ENCODE measurements at places on chromosomes 11 and 22. TPM values are rescaled to one million over a fixed set of nuclear protein-coding genes. Genes with fewer than 3 reads are reported as not detected.
A peak's percentile ranks its signal among the peaks of the same experiment; 100 is the strongest.

TBX1 gene
- 7.4 TPM for total RNA-seq

ATF4 gene
- 90.9 TPM for total RNA-seq

C11orf16 gene
- total RNA-seq: not detected

LRRC56 gene
- total RNA-seq: not detected

MMP12 gene
- 0.10 TPM for total RNA-seq

MS4A4A gene
- total RNA-seq: not detected

IFTAP gene
- total RNA-seq: 67.2 TPM

ALDH3B1 gene
- 54.0 TPM for total RNA-seq

MS4A7 gene
- not detected for total RNA-seq

OR51E2 gene
- not detected for total RNA-seq

CSRP3 gene
- not detected for total RNA-seq

FEN1 gene
- 139 TPM for total RNA-seq

GRCh38 chr11:94031625-94032024 lies 10.5 kb downstream of the HEPHL1 start:
- DNase-seq: no peak

DNA sequence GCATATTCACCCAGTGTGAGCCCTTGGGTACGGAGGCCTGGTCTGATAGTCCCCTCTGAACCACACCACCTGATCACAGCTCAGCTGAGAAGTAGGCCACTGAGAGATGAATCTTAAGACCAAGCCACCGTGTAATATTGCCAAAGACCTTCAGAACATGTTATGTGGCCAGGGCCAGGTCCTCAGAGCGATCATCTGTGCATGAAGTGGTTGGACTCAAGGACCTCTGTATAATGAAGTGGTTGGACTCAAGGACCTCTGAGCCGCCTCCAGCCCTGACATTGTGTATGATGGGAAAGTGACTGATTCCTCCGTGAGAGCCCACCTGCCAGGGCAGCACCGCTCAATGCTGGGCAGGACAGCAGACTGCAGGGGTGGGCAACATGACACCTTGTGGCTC lies 70.2 kb downstream of the TP53I11 start:
- no peak for DNase-seq

- no peak for DNase-seq
These were observed 539.5 kb downstream of the TBC1D22A start for GRCh38 chr22:47301820-47302475.

- no peak for DNase-seq
These were observed 565.8 kb downstream of the BUD13 start for GRCh38 chr11:116207019-116207418.

DNA sequence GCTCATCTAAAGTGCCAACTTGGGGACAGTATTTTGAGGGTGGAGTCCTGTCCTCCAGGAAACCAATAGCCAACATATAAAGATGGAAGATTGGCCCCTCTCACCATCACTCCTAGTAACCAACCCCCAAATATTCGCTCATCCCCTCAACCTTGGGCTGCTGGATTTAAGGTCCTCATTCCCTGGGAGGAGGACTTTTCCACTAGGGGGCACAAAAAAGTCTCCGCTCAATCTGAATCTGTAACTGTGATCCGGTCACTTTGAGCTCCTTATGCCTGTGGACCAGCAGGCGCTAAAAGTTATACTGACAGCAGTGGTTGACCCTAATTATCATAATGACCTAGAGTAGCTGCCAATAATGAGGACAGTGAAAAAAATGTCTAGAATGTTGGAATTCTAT lies 20.5 kb upstream of the CLPB start:
- DNase-seq: no peak

DNA sequence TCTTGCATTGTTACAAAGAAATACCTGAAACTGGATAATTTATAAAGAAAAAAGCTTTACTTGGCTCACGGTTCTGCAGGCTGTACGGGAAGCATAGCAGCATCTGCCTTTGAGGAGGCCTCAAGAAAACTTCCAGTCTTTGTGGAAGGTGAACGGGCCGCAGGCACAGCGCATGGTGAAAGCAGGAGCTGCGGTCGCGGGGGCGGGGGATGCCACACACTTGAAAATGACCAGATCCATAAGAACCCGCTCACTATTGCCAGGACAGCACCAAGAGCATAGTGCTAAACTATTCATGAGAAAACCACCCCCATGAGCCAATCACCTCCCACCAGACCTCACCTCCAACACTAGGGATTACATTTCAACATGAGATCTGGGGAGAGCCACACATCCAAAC lies 45.6 kb upstream of the SEPTIN5 start:
- DNase-seq: no peak

DNA sequence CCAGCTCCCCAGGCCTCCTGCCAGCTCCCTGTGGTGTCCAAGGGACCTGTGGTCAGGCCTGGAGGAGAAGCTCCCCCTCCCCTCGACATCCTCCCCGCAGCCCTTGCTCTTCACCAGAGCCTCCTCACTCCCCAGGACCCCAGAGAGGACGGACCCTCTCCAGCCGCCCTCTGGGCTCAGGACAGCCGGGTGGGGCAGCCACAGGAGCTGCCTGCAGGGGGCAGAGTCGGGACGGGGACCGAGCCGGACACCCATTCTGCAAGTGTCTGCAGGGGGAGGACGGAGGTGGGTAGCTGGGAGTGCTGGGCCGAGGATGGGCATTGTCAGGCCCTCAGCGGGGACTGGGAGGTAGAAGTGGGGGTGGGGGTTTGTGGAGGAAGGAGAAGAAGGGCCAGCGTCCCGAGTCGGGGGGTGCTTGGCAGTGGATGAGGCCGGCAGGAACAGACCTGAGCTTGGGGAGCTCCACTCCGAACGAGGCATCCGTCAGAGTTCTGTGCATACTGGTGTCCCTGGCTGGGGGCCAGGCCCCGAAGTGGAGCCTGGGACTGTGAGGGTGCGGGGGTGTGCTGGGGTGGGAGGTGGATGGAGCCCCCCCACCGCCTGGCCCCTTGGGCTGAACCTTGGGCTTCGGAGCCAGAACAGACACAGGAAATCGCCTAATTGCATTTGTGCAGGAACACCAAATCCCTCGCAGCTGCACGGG lies 15.2 kb downstream of the PRR33 start:
- DNase-seq: peak; percentile 15

DNA sequence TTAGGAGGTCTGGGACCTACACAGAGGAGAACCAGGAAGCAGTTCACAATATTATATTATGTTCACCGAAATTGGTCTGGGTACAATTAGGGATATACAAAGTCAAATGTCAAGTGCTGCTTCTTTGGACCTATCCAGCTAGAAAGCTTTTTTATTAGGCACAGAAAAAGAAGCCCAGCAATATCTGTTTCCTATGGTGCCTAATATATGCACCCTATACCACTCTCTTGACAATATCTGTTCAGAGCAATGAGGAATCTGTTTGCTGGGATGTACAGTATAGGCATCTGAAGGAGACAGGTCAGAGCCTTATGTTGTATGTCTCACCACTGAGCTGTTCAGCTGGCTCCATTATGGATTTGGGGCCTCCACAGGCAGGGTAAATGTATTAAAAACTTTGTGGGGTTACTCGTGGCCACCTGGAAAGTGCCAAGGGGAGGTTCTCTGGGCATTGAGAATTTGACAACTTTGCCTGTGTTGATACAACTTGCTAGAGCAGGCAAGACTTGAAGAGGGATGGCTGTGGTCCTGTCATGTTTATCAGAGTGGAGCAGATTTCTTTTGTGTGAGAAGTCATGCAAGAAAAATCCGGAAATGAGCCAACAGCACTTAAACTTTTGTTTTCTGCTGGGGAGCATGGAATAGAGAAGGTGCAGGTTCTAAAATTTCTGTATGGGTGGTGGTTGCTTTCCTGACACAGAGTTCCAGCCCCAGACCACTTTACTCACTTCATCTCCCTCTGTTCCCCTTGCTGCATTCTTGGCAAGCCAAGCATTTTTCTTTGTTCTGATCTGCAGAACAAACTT lies 10.1 kb downstream of the STIM1 start:
- peak; percentile 41 for DNase-seq

- no peak for DNase-seq
These were observed 93.4 kb downstream of the SHANK2 start for GRCh38 chr11:71158936-71159335.

GRCh38 chr22:20282901-20283673 lies 15.0 kb upstream of the RTN4R start:
- DNase-seq: no peak

GRCh38 chr11:69003866-69004367 lies 9.1 kb downstream of the MRGPRF start:
- no peak for DNase-seq

DNA sequence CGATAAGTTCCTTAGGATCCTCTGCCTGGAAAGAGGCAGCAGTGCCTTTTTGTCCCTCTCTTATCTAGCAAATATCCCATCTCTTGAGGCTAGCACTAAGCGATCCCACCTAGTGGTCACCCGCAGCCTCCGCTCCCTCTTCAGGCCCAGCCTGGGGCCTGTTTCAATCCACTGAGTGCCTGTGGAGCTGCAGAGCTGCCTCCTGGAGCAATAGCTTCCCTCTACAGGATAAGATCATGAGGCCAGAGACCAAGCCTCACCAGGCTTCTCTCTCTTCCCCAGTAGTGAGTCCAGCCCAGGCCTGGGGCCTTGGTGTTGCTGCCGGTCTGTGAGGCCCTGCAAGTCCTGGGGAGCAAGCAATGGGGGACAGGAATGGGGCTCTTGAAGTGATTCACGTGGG lies 65.8 kb downstream of the SLC22A12 start:
- no peak for DNase-seq

DNA sequence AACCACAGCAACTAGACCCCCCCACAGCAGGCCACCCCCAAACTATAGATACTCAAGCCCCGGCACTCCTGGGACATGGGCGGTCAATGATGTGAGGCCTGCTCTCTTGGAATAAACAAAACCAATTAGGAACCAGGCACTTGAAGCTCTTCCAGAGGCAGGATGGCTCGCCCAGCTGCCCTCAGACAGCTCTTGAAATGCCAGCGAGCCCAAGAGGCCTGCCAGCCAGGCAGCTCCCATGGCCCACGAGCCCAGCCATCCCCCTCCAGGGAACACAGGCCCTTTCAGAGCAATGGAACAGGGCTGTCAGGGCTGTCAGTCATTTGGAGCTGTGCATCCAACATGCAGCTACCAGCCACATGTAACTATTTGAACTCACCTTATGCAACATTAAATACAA lies 34.0 kb upstream of the TFIP11 start:
- DNase-seq: no peak

GRCh38 chr11:75389276-75389605 lies 10.1 kb upstream of the RPS3 start:
- peak; percentile 62 for DNase-seq

GRCh38 chr11:101241160-101241795 lies 111.7 kb upstream of the PGR start:
- no peak for DNase-seq

DNA sequence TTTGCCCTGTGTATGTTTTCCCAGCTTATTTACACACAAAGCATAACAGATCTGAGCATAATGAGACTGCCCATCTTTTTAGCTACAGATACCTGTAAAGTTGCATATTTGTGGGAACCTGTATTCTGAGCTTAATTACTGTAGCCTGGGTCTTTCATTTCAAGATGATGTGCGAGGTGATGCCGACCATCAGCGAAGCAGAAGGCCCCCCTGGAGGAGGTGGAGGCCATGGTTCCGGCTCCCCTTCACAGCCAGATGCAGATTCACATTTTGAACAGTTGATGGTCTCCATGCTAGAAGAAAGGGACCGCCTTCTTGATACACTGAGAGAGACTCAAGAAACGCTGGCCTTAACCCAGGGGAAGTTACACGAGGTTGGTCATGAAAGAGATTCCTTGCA lies 1.5 kb downstream of the PPFIA1 start:
- no peak for DNase-seq

DNA sequence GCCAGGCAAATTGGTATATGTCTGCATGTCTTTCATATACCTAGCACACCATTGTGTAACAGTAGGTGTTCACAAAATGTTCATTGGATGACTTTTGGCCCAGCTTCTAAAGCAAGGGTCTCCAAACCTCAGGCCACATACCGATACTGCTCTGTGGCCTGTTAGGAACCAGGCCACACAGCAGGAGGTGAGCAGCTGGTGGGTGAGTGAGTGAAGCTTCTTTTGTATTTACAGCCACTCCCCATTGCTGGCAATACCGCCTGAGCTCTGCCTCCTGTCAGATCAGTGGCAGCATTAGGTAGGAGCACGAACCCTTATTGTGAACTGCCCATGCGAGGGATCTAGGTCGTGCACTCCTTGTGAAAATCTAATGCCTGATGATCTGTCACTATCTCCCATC lies 836.6 kb downstream of the NTM start:
- no peak for DNase-seq

DNA sequence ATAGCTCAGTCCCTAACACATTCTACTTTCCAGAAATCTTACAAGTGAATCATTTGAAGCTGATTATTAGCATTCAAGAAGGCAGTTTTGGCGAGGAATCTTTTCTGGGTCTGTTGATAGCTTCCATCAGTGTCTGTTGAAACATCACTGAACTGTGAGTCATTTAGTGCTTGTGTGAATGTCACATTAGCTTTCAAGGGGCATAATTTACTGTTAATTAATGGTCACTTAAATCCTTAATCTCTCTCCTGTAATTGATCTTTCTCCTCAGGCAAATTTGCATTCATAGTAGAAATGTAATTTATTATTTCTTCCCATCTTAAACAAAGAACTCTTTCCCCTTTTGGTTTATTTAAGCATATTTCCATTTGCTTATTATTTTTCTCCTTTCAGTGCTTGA lies 2.6 kb downstream of the HTR3B start:
- no peak for DNase-seq

- DNase-seq: no peak
These were observed 195.0 kb downstream of the TTC28 start for GRCh38 chr22:28484662-28485061.

- no peak for DNase-seq
These were observed 64.3 kb upstream of the CYP2D6 start for GRCh38 chr22:42194953-42195352.

DNA sequence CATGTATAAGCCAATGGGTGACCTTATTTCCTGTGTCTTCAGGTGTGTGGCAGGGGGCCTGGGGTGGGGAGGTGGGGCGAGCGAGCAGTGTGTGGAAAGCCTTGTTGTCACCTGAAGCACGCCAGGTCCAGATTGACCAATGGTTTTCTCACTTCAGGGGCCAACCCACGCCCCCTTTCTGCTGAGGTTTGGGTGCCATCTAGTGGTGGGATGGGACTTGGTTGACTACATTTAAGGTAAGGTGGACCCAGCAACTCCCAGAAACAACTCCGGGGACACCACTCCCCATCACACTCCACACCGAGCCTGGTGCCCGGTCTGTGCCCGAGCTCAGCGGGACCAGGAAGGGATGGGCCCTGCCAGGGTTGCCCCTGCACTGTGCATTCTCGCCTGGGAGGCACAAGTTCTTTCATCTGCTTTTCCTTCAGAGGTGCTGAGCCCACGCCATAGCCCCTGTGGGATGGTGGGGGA lies 40.0 kb downstream of the TPCN2 start:
- peak; percentile 80 for DNase-seq

- DNase-seq: no peak
These were observed 792.6 kb upstream of the RAG2 start for GRCh38 chr11:37390576-37391083.

- no peak for DNase-seq
These were observed 509.4 kb upstream of the RAG2 start for GRCh38 chr11:37107415-37107814.

Measured in A172 (cell line).